ENCODE measurements at places on chromosomes 4 and X.

- DNase-seq: no peak
Measured at GRCh38 chr4:55707507-55707906, 71.4 kb upstream of the NMU start.

- DNase-seq: no peak
Measured at GRCh38 chrX:118353081-118353850, 7.4 kb downstream of the WDR44 start.

DNA sequence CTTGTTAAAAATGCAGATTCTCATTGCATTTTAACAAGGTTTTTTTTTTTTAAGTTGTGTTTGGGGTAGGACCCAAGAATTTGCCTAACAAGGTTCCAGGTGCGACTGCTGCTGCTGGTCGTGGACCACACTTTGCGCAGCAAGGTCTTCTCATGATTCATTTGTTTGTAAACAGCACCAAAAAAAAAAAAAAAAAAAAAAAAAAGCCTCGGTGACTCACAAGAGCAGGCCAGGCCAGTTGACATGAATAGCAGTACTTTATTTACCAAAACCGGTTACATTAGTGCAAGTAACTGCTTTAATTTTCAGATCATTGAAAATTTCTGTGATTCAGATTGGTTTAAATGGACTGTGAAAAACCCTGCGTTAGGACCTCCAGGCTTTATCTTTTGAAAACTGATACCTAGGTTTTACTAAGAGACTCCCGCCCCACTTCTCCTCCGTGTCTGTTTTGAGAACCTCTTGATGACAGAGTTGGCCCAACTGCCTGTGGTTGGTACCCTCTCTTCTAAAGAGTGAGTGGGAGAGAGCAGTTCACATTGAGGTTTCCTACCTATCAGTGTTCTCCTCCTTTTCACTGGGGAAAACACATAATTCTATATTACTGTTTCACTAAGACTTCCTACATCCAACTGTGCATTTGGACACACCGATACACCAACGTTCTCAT, 86.2 kb downstream of the PHEX start:
- DNase-seq: no peak

DNA sequence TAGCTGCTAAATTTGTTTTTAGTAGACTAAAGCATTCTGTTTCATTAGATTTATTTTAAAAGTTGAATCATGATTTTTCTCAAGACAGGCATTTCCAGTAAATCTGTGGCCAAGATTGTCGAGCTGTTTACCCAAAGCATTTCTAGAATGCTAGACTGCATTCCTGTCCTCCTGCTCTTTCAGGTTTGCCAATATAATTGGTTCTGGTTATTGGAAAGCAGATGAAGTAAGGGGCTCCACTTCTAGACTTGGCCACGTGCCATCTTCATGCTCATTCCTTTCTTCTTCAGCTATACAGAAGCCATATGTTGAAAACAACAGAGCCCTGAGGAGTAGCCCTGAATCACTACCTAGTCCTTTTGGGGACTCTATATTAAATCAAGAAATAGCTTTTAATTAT, 62.5 kb downstream of the PGRMC2 start:
- DNase-seq: no peak

- peak; percentile 39 for DNase-seq
Measured at GRCh38 chrX:108020631-108021030, 24.2 kb upstream of the VSIG1 start.

All from SW480 (cell line).